ENCODE measurements at places on chromosomes 6 and 20. TPM values are rescaled to one million over a fixed set of nuclear protein-coding genes. Genes with fewer than 3 reads are reported as not detected.

The OR2B6 gene
- not detected for total RNA-seq

The BEND6 gene
- 0.19 TPM for total RNA-seq

The SRXN1 gene
- 30.1 TPM for total RNA-seq

The ADIG gene
- not detected for total RNA-seq

The CFAP206 gene
- not detected for total RNA-seq

The GTF3C6 gene
- 51.6 TPM for total RNA-seq

The ABCF1 gene
- total RNA-seq = 29.3 TPM

The BMP6 gene
- 330 TPM for total RNA-seq

The BFSP1 gene
- total RNA-seq = 2.1 TPM

The FGD2 gene
- not detected for total RNA-seq

The PAX1 gene
- total RNA-seq = not detected

The PRL gene
- total RNA-seq = not detected

The PAK5 gene
- not detected for total RNA-seq

The TRERF1 gene
- total RNA-seq = 0.06 TPM

The TCF21 gene
- total RNA-seq = not detected

The C4A gene
- 1.5 TPM for total RNA-seq

The SLPI gene
- not detected for total RNA-seq

The TMEM170B gene
- total RNA-seq = 3.6 TPM

The SLC32A1 gene
- not detected for total RNA-seq
